ENCODE measurements at places on chromosomes 13 and 19.

GRCh38 chr19:4442819-4443146 lies 14.8 kb downstream of the UBXN6 start:
- no peaks in the 10 kb centered on the region for H3K4me1 ChIP-seq
- H3K27ac ChIP-seq: no peak overlapping the region
- no peak for DNase-seq
- H3K36me3 ChIP-seq: peaks cover 4% of the 10 kb centered on the region

DNA sequence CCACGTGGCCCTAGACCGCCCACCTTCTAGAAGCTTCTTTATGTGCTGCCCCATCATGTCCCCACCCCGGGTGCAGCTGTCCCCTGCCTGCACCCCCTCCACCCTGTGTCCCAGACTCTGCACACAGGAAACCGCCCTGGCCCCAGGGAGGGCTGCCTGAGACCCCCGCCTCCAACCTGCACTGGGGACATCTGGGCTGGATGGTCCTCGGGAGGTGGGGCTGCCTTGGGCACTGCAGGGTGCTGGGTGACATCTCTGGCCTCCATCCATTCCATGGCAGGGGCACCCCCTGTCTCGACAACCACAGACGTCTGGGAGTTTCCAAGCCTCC lies 17.8 kb upstream of the ZBTB7A start:
- H3K4me3 ChIP-seq: peak overlapping the region; percentile 55
- no peaks in the 10 kb centered on the region for H3K36me3 ChIP-seq
- H3K4me1 ChIP-seq: peaks cover 34% of the 10 kb centered on the region
- peak overlapping the region; percentile 88 for H3K27ac ChIP-seq
- DNase-seq: no peak

DNA sequence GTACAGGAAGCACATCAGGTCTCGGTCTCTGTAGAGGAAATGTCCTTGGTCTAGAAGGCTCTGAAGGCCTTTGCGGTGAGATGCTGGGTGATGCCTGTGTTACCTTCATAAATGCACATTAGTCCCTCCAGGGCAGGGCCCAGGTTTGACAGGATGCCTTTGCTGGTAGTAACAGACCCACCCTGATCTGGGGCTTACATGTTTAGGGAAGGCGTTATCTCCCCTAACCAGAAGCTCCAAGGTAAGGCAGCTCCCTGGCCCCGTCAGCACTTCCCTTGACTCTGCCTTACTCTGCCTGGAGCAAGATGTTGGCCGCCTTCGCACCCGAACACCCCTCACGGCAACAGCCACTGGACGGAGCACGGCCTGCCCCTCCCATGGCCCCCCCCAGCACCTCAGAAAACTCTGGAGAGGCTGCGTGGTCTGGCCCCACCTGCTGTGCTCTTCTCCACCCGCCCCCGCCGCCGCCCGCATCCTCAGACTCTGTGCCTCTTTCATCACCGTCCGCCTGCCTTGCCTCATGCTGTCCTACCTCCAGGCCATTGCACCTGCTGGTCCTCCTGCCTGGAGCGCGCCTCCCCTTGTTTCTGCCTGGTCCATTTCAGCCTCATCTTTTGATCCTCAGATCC lies 9.1 kb downstream of the AP2A1 start:
- peak overlapping the region; percentile 17 for H3K27ac ChIP-seq
- H3K36me3 ChIP-seq: no peaks in the 10 kb centered on the region
- no peaks in the 10 kb centered on the region for H3K27me3 ChIP-seq
- H3K4me1 ChIP-seq: peaks cover 32% of the 10 kb centered on the region

- H3K27ac ChIP-seq: no peak overlapping the region
- no peaks in the 10 kb centered on the region for H3K4me1 ChIP-seq
- no peaks in the 10 kb centered on the region for H3K27me3 ChIP-seq
- DNase-seq: no peak
- H3K4me3 ChIP-seq: no peak overlapping the region
Measured at GRCh38 chr13:83839146-83839545, 43.1 kb downstream of the SLITRK1 start.

DNA sequence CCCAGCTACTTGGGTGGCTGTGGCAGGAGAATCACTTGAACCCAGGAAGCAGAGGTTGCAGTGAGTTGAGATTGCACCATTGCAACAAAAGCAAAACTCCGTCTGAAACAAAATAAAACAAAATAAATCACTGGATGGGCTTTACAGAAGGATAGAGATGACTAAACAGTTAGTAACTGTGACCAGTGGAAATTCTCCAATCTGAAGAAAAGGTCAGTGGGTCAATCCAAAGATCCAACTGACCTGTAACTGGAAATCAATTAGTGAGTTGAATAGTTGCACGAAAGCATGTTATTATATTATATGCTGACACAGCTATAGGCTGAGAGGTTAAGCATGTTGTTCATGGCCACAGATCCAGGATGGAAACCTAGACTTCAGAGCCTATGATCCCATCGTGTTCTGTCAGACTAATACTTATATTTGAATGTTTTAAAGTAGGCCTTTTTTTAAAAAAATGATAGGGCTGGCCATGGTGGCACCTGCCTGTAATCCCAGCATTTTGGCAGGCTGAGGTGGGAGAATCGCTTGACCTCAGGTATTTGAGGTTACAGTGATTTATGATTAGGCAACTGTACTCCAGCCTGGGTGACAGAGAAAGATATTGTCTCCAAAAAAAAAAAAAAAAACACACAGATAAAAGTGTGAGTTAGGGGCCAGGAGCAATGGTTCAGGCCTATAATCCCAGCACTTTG lies 1.4 kb downstream of the ECH1 start:
- no peak for DNase-seq
- peak overlapping the region; percentile 82 for H3K27ac ChIP-seq
- H3K4me3 ChIP-seq: peak overlapping the region; percentile 85

DNA sequence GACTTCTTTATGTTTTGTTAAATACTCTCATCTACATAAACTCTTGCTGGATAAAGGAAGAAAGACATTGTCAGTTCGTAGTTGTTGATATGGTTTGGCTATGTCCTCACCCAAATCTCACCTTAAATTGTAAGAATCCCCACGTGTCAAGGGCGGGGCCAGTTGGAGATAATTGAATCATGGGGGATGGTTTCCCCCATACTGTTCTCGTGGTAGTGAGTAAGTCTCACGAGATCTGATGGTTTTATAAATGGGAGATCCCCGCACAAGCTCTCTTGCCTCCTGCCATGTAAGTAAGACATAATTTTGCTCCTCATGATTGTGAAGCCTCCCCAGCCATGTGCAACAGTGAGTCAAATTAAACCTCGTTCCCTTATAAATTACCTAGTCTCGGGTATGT lies 3.6 kb downstream of the ADGRE1 start:
- peak overlapping the region; percentile 32 for H3K27ac ChIP-seq
- peaks cover 42% of the 10 kb centered on the region for H3K4me1 ChIP-seq
- no peaks in the 10 kb centered on the region for H3K27me3 ChIP-seq
- DNase-seq: no peak
- peaks cover 9% of the 10 kb centered on the region for H3K36me3 ChIP-seq
- H3K4me3 ChIP-seq: peak overlapping the region; percentile 19

DNA sequence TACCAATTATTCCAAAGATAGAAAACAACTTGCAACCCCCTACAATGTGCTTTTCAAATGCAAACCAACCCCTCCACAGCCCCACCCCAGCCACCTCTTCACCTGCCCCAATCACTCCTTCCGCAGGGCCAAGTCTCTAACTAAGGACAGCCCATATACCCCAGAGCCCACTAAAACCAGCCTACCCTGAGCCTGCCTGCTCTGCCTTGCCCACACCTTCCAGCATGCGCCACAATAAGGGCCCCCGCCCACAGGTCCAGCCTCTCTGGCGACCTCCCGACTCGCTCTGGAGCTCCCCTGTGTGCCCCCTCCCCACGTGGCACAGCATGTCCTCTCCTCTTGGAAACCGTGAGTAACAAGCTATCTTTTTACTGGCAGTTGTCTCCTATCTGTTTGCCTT lies 42.8 kb upstream of the MEDAG start:
- peaks cover 6% of the 10 kb centered on the region for H3K4me1 ChIP-seq
- DNase-seq: no peak
- no peaks in the 10 kb centered on the region for H3K36me3 ChIP-seq
- no peak overlapping the region for H3K27ac ChIP-seq
- no peak overlapping the region for H3K4me3 ChIP-seq

DNA sequence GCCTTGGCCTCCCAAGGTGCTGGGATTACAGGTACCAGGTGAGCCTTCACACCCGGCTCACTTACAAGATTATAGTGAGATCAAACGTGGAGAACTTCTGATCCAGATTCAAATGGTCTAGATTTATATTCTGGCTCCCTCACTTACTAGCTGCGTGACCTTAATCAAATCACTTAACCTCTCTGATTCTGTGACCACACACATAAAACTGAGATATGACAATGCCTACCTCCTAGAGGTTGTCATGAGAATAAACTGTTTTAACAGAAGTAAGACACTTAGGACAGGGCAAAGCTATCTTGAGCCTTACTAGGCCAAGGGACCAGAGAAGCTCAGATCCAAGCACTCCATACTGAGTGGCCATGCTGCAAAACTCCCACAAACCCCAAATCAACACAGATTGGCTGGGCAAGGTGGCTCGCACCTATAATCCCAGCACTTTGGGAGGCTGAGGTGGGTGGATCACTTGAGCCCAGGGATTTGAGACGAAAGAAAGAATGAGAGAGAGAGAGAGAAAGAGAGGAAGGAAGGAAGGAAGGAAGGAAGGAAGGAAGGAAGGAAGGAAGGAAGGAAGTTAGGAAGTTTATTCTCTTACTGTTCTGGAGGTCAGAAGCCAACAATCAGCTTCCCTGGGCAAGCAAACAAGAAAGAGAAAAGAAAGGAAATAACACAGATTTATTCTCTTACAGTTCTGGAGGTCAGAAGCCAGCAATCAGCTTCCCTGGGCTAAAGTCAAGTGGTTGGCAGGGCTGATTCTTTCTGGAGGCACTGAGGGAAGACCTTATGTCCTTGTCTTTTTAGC lies 46.1 kb upstream of the MAP3K10 start:
- peaks cover 35% of the 10 kb centered on the region for H3K4me1 ChIP-seq
- no peak for DNase-seq
- peak overlapping the region; percentile 94 for H3K27ac ChIP-seq
- H3K4me3 ChIP-seq: peak overlapping the region; percentile 92
- no peaks in the 10 kb centered on the region for H3K36me3 ChIP-seq
- H3K27me3 ChIP-seq: no peaks in the 10 kb centered on the region

GRCh38 chr13:46530084-46530935 lies 22.7 kb upstream of the LRCH1 start:
- H3K4me1 ChIP-seq: no peaks in the 10 kb centered on the region
- H3K27ac ChIP-seq: no peak overlapping the region
- H3K36me3 ChIP-seq: no peaks in the 10 kb centered on the region
- no peak for DNase-seq

GRCh38 chr13:95509521-95510310 lies 42.8 kb upstream of the CLDN10 start:
- no peak overlapping the region for H3K27ac ChIP-seq
- no peaks in the 10 kb centered on the region for H3K36me3 ChIP-seq
- DNase-seq: no peak
- no peaks in the 10 kb centered on the region for H3K4me1 ChIP-seq
- H3K4me3 ChIP-seq: no peak overlapping the region

DNA sequence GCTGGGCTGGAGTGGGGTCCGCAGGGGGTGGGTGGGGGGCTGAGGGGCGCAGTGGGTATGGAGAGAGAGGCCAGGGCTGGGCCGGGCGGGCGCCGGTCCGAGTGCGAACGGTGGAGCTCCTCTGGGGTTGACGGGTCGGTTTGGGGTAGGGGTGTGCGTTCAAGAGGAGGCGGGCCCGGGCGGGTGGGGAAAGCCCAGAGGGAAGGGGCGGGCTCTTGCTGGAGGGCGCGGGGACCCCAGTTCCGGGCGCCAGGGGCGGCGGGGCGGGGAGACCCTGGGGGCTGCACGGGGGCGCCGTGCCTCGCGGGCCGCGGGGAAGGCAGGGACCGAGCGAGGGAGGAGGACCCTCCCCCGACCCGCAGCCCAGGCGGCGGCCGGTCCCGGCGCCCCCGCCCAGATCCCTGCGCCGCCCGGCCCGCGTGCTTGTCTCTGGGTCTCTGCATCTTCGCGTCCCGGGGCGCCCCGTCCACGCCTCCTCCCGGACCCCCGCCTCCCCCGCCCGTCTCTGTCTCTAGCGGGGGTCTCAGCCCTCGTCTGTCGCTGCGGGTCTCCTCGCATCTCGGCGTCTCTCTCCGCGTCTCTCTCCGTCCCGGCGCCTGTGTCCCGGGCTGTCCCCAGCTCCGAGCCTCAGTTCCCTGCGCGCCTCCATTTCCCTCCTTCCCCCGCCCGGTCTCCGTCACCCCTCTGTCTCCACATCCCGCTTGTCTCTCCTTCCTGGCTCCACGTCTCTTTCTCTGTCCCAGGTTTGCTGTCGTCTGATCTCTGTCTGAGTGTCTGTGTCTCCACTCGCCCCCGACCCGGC lies 8.3 kb upstream of the SHISA7 start:
- H3K27ac ChIP-seq: no peak overlapping the region
- H3K27me3 ChIP-seq: peaks cover 16% of the 10 kb centered on the region
- peaks cover 6% of the 10 kb centered on the region for H3K4me1 ChIP-seq

- H3K27ac ChIP-seq: no peak overlapping the region
- no peaks in the 10 kb centered on the region for H3K36me3 ChIP-seq
- H3K4me3 ChIP-seq: no peak overlapping the region
- peaks cover 2% of the 10 kb centered on the region for H3K27me3 ChIP-seq
Measured at GRCh38 chr19:34589730-34590129, 87.2 kb downstream of the SCGB2B2 start.

GRCh38 chr19:6020166-6020882 lies 42.4 kb upstream of the RANBP3 start:
- no peaks in the 10 kb centered on the region for H3K4me1 ChIP-seq
- no peak overlapping the region for H3K27ac ChIP-seq
- H3K27me3 ChIP-seq: no peaks in the 10 kb centered on the region
- no peaks in the 10 kb centered on the region for H3K36me3 ChIP-seq
- no peak for DNase-seq
- H3K4me3 ChIP-seq: no peak overlapping the region

DNA sequence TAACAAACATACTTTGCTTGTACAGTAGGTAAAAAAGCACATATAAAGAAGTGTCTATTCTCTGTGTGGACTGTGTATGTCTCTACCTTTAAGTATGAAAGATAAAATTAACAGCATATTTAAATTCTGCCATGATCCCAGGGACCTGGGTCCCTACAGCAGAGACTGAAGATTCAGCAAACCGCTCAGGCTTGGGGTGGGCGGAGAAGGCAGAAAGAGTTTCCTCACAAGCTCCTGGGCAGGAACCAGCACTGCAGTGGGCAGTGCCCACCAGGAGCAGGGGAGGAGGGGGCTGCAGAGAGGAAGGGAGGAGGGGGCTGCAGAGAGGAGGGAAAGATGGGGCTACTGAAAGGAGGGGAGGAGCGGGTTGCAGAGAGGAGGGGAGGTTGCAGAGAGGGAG lies 44.6 kb upstream of the GRTP1 start:
- no peaks in the 10 kb centered on the region for H3K4me1 ChIP-seq
- DNase-seq: no peak
- H3K36me3 ChIP-seq: no peaks in the 10 kb centered on the region
- H3K27ac ChIP-seq: no peak overlapping the region
- H3K4me3 ChIP-seq: no peak overlapping the region

GRCh38 chr13:95741584-95742563 lies 64.9 kb downstream of the DNAJC3 start:
- no peak overlapping the region for H3K27ac ChIP-seq
- no peak overlapping the region for H3K4me3 ChIP-seq
- no peaks in the 10 kb centered on the region for H3K27me3 ChIP-seq
- peaks cover 6% of the 10 kb centered on the region for H3K36me3 ChIP-seq

Data from natural killer cell treated with Interleukin-12 subunit alpha and Interleukin-12 subunit beta and Interleukin-15 and Interleukin-18, amount 100 ng/mL, for 72 hours (primary cell).